HT1080 (cell line): ENCODE measurements at places on chromosomes 7 and 10. TPM values are rescaled to one million over a fixed set of nuclear protein-coding genes. Genes with fewer than 3 reads are reported as not detected.

The PRPS1L1 gene
- not detected in 2 replicates for total RNA-seq

The PNLIPRP3 gene
- total RNA-seq: 0.05 and 0.13 TPM in 2 replicates

The AQP1 gene
- total RNA-seq: 0.10 TPM in 1 of 2 replicates, not detected in the other

The IL6 gene
- 0.16 and 1.2 TPM in 2 replicates for total RNA-seq

The LEP gene
- not detected in 2 replicates for total RNA-seq

The CCDC172 gene
- total RNA-seq: not detected in 2 replicates

The DOCK4 gene
- 36.6 and 46.6 TPM in 2 replicates for total RNA-seq

The ACBD7 gene
- 0.27 and 0.39 TPM in 2 replicates for total RNA-seq

The GPR15LG gene
- total RNA-seq: not detected in 2 replicates

The SCD gene
- 149 and 198 TPM in 2 replicates for total RNA-seq

The CFAP69 gene
- total RNA-seq: 2.3 and 2.5 TPM in 2 replicates

The GPER1 gene
- 0.84 and 1.8 TPM in 2 replicates for total RNA-seq

The UBE2D4 gene
- total RNA-seq: 16.9 and 18.4 TPM in 2 replicates

The ACTR3C gene
- total RNA-seq: not detected in 2 replicates

The ADRB1 gene
- 0.06 and 0.07 TPM in 2 replicates for total RNA-seq

The HYCC1 gene
- 24.7 and 41.1 TPM in 2 replicates for total RNA-seq

The CYP26C1 gene
- total RNA-seq: not detected in 2 replicates

The FBXL13 gene
- 0.20 and 0.56 TPM in 2 replicates for total RNA-seq

The EIF5AL1 gene
- 0.94 and 1.0 TPM in 2 replicates for total RNA-seq

The PLEKHS1 gene
- not detected in 2 replicates for total RNA-seq
